ENCODE measurements at places on chromosomes 2 and 18.

- DNase-seq = no peak
Measured at GRCh38 chr2:9703701-9704221, 73.0 kb upstream of the YWHAQ start.

- no peak for DNase-seq
Measured at GRCh38 chr2:200212862-200213425, 93.5 kb upstream of the SPATS2L start.

GRCh38 chr2:105857076-105857740 is 112.5 kb downstream of the NCK2 start:
- DNase-seq = no peak

- no peak for DNase-seq
Measured at GRCh38 chr2:118861731-118862130, 14.3 kb upstream of the EN1 start.

- DNase-seq = no peak
Measured at GRCh38 chr18:9734189-9734588, 26.1 kb downstream of the RAB31 start.

DNA sequence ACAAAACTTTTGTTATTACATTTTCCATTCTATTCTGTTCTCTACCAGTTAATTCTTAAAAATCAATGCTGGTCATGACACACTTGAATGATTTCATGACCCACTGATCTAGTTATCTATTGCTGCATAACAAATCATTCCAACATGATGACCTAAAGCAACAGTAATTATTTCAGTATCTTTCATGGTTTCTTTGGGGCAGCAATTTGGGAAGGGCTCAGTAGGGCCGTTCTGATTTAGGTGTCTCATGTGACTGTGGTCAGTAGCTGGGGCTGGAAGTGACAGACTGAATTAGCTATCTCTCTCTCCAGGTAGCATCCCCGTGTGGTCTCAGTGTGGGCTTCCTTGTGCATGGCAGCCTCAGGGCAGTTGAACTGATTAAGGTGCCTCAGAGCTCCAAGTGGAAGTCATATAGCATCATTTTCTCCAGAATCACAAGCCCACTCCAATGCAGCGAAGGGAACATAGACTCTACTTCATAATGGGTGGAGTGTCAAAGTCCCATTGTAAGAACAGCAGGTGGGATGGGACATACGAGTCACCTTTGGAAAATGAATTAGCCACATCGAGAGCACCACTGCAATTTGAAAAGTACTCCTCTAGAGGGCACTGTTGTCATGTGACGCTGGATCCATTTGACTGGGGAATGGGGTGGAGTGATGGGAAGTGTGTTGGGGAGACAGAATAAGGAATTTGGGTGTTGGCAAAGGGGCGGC is 39.1 kb upstream of the FAM136A start:
- DNase-seq = no peak

DNA sequence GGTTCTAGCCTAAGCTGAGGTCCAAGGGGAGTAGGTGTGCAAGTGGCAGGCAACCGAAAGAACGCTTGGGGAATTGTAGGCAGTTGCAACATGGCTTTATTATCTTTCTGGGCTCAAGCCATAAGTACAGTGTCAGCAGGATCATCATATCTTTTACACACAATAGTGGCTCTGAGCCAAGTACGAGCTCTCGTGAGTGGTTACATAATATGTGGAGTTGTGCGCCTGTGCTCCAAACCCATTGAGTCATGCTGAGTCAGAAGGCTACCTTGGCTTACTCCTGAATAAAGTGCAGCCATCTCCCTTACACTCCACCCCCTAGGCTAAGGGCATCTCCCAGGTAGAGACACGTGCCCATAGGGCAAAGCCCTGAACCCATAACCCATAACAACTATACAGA is 233.9 kb downstream of the SATB2 start:
- no peak for DNase-seq

DNA sequence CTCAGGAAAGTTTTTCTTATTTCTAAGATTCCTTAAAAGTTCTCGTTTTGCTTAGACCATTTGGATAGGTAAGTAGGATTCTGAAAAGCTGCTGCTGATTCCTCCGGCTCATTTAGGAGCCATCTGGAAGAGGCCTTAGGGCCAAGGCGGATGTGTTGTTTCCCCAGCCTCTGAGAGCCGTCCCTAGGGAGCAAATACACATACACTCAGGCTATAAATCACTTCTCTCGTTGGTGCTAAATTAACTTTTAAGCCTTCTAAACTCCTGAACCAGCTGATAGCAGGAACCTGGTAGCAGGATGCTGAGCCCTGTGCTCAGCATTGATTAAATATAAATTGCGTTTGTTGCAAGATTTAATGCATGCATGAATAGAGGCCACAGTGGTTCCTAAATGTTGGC is 109.8 kb downstream of the ADCYAP1 start:
- no peak for DNase-seq

GRCh38 chr2:136448986-136449780 is 316.2 kb upstream of the THSD7B start:
- DNase-seq = no peak

DNA sequence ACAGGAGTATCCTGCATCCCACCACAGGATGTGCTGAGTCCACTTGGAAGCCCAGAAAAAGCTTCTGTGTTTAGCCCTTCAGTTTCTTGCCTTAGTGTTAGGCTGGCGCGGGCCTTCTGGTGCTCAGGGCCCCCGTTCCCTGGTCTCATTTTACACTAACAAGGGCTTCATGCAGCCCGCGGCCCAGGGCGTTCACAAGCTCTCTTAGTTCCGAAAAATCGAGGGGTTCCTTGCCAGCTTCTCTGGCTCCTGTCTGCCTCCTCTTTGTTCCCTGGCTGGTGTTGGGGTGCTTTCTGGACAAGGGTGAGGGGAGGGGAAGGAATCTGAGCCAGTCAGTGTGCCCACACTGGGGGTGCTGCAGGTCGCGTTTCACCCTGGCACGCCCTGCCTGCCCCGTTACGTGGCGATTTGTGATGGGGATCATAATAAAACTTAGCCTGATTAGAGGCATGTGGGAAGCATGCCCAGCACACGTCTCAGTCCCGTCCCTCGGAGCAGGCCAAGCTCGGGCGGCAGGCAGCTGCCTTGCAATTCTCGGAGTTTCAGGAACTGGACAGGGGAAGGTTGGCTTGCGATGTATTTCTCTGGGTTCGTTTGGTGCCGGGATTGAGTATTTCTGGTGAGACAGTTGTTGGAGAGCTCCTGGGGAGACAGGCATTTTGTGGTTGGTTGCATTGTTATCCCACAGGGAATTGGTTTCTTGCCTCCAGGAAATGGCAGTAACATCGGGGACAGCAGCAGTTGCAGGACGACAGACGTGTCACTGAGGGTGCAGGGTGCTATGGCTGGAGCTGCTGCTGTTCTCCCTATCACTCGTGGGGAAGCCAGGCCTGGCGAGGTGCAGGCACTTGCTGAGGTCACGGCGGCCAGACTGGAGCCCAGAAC is 22.9 kb downstream of the SH3BP4 start:
- no peak for DNase-seq

DNA sequence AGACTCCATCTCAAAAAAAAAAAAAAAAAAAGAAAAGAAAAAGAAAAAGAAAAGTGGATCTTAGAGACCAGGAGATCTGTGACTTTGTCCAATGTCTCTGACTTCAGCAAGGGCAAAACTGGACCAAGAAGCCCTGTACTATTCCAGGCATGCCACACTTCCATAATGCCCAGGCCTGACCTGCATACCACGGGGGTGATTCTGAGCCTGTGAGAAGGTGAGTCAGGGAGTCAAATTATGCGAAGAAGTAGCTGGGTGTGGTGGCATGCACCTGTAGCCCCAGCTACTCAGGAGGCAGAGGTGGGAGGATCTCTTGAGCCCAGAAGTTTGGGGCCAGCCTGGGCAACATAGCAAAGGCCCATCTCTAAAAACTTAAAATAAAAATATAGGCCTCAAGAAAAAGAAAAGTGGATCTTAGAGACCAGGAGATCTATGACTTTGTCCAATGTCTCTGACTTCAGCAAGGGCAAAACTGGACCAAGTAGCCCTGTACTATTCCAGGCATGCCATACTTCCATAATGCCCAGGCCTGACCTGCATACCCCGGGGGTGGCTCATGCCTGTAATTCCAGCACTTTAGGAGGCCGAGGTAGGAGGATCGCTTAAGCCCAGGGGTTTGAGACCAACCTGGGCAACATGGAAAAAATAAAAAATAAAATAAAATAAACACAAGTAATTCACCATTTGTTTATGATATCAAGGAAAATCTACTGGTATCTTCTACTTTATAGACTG is 12.2 kb upstream of the PUM2 start:
- DNase-seq = no peak

GRCh38 chr2:219733746-219734145 is 106.3 kb downstream of the SLC4A3 start:
- DNase-seq = no peak

- DNase-seq = no peak
Measured at GRCh38 chr2:122251158-122251557, 495.7 kb downstream of the TSN start.

- DNase-seq = no peak
Measured at GRCh38 chr18:62790871-62791772, 75.8 kb downstream of the PHLPP1 start.

- no peak for DNase-seq
Measured at GRCh38 chr2:182077448-182078142, 91.9 kb downstream of the PPP1R1C start.

GRCh38 chr2:126655500-126656430 is at the start of gene GYPC:
GYPC (plus strand) TSS chr2:126656158; CDS start chr2:126656264, 106 bp downstream.
- peak; percentile 85 for DNase-seq

- DNase-seq = no peak
Measured at GRCh38 chr2:86584151-86584913, 21.1 kb upstream of the CHMP3 start.

- no peak for DNase-seq
Measured at GRCh38 chr2:95669441-95669991, 77.7 kb downstream of the TRIM43 start.

DNA sequence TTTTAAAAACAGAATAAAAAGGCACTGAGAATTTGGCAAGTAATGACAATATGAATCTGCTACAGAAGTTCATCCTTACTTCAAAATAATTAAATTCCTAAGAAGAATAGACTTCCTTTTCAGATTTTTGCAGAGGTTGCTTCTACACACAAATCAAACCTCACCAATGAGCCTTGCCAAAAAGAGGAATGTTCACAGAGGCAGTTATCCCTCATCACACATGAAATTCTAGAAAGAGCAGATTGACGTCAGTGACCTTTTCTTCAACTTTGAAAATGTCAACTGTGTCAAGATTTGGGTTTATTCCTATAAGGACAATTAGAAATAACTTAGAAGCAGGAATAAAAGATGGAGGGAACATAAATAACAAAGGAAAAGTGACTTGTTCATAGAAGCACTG is 64.6 kb downstream of the MBD2 start:
- no peak for DNase-seq

DNA sequence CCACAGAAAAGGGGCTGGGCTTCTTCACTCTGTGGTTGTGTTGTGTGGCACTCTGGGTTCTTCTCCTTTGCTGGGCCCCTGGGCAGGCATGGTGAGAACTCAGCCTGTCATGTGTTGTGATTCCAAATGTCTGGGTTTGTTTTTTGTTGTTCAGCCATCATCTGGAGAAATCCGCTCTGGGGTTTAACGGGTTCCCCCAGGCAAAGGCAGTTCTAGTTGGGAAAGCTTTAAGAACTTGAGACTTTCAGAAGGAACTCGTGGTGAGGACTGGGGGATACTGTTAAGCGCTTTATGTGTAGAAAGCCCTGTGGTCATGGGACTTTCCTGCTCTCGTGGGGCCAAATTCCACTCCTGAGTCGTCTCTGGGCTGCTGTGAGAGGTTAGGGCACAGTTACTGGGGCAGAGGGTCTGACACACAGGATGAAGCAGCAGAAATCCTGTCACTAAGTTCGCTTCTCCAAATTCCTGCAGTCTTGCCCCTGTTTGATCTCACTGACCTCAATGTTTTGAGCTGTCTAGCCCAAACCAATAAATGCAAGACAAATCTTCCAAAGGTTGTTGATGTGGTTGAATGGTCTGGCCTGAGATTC is 87.7 kb downstream of the RAPGEF4 start:
- DNase-seq = no peak

DNA sequence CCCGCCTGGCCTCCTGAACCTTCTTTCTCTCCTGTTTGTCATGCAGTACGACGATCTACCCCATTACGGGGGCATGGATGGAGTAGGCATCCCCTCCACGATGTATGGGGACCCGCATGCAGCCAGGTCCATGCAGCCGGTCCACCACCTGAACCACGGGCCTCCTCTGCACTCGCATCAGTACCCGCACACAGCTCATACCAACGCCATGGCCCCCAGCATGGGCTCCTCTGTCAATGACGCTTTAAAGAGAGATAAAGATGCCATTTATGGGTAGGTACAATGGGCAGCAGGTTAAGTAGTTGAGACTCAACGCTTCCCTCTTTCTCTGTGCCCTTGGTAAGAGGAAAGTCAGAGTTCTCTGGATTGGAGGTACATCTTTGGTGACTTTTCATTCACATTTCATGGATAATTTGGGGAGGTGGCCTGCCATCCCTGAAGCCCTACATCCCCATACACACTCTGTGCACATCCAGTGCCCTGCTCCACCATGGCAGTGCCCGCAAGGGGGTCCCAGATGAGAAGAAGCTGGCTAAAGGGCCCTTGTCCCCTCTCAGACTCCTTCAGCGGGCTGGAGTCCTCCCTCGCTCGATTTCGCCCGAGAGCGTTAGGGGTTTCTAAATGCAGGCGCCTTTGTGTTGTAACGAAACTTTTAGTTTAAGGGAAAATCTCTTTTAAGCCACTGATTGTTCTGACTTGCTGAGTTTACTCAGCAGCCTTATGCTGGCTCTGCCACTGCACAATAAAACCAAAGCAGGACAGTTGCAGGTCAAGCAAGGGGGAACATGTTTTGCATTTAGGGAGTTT is 3.0 kb downstream of the MEIS1 start:
- no peak for DNase-seq

GRCh38 chr2:71064110-71064611 is 4.3 kb upstream of the NAGK start:
- no peak for DNase-seq

DNA sequence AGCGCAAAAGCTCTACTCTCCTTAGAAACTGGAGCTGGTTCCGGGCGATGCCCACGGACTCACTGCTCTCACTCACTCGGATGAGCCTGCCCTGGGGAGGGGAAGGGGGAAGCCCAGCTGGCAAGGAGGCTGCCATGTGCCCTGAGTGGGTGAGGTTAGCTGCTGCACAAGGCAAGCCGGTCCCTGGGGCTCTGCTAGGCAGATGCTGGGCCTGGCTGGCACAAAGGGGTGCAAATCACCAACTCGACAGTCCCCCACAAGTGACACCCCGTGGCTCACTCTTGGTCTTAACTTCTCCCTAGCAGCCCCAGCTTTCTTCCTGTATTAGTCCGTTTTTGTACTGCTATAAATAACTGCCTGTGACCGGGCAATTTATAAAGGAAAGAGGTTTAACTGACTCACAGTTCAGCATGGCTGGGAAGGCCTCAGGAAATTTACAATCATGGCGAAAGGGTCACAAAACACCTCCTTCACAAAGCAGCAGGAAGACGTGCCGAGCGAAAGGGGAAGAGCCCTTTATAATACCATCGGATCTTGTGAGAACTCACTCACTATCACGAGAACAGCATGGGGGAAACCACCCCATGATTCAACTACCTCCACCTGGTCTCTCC is 33.2 kb downstream of the ADCY3 start:
- DNase-seq = no peak

- DNase-seq = no peak
Measured at GRCh38 chr2:141630407-141630930, 500.3 kb downstream of the LRP1B start.

All from liver (tissue), 10 donors.